ENCODE measurements at places on chromosomes 2 and 18. TPM values are rescaled to one million over a fixed set of nuclear protein-coding genes. Genes with fewer than 3 reads are reported as not detected.

The SLC9A2 gene
- not detected for total RNA-seq

The EGR4 gene
- not detected for total RNA-seq

The MEIS1 gene
- total RNA-seq = 3.6 TPM

The CCL20 gene
- total RNA-seq = not detected

The SLC30A3 gene
- total RNA-seq = not detected

The DOK6 gene
- not detected for total RNA-seq

The CHRNG gene
- total RNA-seq = not detected

The RBKS gene
- total RNA-seq = 4.5 TPM

The CYP1B1 gene
- total RNA-seq = 90.3 TPM

The FBXO15 gene
- total RNA-seq = not detected

The SNTG2 gene
- 0.31 TPM for total RNA-seq

The MYCN gene
- not detected for total RNA-seq

The CD28 gene
- 3.2 TPM for total RNA-seq

The ZBTB7C gene
- total RNA-seq = not detected
